Caco-2 (cell line): ENCODE measurements at places on chromosomes 12 and 14.

DNA sequence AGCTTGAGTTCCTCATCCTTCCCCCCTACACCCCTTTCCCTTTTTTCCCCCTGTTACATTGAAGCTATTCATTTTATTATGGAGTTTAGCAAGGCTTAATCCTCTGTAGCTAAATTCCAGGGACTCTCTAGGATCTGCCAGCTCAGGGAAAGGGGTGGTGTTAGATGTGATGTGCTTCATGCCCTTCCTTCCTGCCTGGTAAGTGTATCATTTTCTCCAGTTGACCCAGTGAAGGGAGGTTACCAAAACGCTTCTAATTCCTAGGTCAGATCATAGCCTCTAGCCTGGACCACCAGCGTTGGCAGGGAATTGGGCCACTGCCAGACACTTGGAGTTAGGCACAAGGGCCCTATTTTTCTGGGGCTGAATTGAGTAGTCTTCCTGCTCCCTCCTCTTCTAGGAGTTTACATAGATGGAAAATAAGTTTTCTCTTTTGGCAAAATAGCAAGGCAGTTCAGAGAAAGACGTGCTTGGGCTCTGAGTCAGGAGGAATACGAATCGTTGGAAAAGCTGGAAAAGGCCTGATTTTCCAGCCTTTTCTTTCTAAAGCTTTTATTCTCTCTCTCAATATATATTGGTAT lies 88.3 kb downstream of the NPAS3 start:
- no peak overlapping the region for H3K4me3 ChIP-seq
- H3K27me3 ChIP-seq: no peaks in the 10 kb centered on the region; the same call in 1 of the 2 replicates
- DNase-seq: no peak
- no peaks in the 10 kb centered on the region for H3K4me1 ChIP-seq
- H3K27ac ChIP-seq: no peak overlapping the region

GRCh38 chr14:20798318-20798717 lies 4.3 kb downstream of the RNASE1 start:
- no peaks in the 10 kb centered on the region for H3K36me3 ChIP-seq
- H3K27me3 ChIP-seq: no peaks in the 10 kb centered on the region
- no peak overlapping the region for H3K27ac ChIP-seq
- no peak overlapping the region for H3K4me3 ChIP-seq

DNA sequence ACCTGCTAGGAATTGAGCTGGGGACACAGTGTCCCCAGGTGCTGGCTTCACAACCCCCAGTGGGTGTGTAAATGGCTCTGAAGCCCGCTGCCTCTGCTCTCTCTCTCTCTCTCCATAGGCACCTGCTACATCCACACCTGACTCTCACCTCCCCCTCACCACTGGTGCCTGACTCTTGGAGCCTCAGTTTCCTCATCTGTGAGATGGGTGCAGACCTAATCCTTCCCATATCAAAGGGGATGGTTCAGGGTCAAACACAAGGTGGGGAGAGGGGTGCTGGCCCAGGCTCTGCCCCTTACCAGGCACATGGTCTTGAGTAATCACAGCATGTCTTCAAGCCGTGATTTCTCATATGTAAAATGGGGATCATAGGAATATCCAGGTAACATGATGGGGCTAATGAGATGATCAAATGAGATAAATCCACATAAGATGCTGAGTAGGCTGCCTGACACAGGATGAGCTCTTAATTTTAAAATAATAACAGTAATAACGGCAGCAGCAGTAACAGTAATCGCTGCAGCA lies 37.6 kb downstream of the TESC start:
- no peak overlapping the region for H3K27ac ChIP-seq
- DNase-seq: no peak
- no peaks in the 10 kb centered on the region for H3K27me3 ChIP-seq
- H3K4me1 ChIP-seq: no peaks in the 10 kb centered on the region
- H3K4me3 ChIP-seq: no peak overlapping the region
- no peaks in the 10 kb centered on the region for H3K36me3 ChIP-seq

DNA sequence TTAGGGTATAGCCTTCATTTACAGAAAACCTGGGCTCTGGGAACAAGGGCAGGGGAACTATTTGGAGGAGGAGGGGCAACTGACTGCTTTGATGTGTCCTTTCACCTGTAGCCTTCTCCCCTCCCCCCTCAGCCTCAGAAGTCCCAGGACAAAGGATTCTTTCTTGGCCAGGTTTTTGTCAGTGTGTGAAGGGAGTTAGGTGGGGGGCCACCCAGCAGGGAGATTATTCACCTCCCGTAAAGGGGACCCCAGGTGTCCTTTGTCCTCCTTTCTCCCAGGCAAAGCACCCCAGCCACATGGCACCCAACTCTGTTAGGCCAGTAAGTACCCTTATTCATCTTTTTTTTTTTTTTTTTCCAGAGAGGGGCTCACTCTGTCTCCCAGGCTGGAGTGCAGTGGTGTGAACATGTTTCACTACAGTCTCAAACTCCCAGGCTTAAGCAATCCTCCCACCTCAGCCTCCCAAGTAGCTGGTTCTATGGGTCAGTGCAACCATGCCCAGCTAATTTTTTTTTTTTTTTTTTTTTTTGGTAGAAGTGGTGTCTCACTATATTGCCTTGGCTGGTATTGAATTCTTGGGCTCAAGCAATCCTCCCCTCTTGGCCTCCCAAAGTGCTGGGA lies 723 bp upstream of the NFE2 start:
- no peaks in the 10 kb centered on the region for H3K27me3 ChIP-seq
- peak; percentile 84 for DNase-seq
- peak overlapping the region; percentile 59 for H3K4me3 ChIP-seq

DNA sequence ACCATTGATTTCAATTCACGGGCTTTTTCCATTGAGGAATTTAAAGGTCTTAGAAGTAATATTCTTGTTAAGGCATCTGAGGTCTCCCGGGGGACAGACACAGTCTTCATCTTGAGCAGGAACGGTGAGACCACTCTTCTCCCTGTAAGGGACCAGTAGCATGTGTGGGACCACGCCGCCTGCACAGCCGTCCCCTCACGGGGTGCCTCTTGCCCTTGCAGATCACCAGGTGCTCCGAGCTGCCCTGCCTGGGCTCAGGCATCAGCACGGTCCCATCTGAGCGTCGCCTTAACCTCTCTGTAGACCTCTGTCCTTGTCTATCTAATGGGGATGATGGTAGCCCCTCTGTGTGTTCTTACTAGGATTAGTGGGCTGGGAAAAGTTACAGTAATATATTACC lies 74.1 kb downstream of the PPP2R5C start:
- H3K27me3 ChIP-seq: no peaks in the 10 kb centered on the region
- H3K4me3 ChIP-seq: no peak overlapping the region
- no peak for DNase-seq
- no peak overlapping the region for H3K27ac ChIP-seq
- no peaks in the 10 kb centered on the region; the same call in 1 of the 2 replicates for H3K36me3 ChIP-seq

DNA sequence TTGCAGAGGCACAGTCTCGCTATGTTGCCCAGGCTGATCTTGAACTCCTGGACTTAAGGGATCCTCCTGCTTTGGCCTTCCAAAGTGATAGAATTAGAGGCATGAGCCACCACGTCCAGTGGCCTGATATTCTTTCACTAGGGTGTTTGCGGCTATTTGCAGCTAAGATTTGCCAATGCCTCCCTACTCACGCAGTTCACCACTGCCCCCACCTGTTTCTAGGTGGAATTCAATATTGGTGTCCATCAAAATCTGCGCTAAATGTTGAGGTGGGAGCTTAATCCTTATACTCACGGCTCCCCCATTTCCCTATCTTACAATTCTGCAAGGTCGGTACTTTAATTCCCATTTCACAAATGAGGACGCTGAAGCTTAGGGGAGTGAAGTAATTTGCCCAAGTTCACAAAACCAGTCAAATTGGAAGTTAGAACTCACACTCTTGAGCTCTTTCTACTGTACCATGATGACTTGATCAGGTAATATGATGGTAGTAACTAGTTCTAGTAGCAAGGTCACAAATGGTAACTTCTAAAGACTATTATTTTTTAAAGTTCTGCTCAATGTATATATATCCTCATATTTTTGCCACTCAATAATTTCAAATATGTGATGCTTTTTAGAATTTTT lies 22.1 kb upstream of the LRRC9 start:
- no peaks in the 10 kb centered on the region for H3K4me1 ChIP-seq
- H3K4me3 ChIP-seq: no peak overlapping the region
- no peaks in the 10 kb centered on the region for H3K27me3 ChIP-seq
- no peak overlapping the region for H3K27ac ChIP-seq

- DNase-seq: no peak
- H3K27me3 ChIP-seq: no peaks in the 10 kb centered on the region
- H3K4me3 ChIP-seq: no peak overlapping the region
Observed at GRCh38 chr12:6476489-6476888, 6.0 kb upstream of the VAMP1 start.

GRCh38 chr12:108129017-108129812 lies at the start of gene WSCD2:
Gene WSCD2, plus strand, starts transcription at chr12:108129288. Its CDS starts 66,545 bp downstream, at chr12:108195833.
- peak within 1 kb of the TSS; percentile 38 for H3K4me3 ChIP-seq
- H3K27ac ChIP-seq: no peak within 1 kb of the TSS
- no peaks in the 10 kb centered on the region; the same call in 1 of the 2 replicates for H3K27me3 ChIP-seq
- DNase-seq: peak; percentile 78
- no peaks in the 10 kb centered on the region for H3K36me3 ChIP-seq
